ENCODE measurements at places on chromosomes 6 and 20.

DNA sequence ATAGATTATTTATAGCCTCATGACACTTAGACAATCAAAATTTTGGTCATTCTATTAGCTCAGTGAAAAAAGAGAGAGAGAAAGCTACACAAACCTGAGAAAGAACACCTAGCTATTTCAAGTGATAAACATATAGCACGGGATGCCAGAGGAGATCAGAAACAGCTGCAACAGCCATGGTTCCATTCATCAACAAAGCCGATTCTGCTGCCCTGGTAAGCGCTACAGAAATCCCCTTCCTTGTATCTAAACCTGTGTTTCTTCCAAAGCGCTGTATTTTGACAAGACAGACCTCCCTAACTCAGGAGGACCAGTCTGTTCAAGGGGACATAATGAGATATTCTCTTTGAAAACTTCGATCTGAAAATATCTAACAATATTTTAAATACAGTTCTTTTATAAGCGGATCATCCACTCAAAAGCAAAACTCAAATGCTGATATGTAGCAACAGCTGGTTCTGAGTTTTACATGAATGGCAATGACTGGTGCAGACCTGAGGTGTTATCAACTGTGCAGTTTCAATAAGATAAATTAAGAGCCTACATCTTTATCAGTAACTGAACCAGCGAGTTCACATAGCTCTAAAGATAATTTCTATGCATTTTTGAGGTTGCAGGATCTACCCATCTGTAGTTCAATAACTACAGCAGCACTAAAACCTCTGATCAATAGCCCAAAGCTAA is 447.8 kb downstream of the FRK start:
- DNase-seq: no peak

DNA sequence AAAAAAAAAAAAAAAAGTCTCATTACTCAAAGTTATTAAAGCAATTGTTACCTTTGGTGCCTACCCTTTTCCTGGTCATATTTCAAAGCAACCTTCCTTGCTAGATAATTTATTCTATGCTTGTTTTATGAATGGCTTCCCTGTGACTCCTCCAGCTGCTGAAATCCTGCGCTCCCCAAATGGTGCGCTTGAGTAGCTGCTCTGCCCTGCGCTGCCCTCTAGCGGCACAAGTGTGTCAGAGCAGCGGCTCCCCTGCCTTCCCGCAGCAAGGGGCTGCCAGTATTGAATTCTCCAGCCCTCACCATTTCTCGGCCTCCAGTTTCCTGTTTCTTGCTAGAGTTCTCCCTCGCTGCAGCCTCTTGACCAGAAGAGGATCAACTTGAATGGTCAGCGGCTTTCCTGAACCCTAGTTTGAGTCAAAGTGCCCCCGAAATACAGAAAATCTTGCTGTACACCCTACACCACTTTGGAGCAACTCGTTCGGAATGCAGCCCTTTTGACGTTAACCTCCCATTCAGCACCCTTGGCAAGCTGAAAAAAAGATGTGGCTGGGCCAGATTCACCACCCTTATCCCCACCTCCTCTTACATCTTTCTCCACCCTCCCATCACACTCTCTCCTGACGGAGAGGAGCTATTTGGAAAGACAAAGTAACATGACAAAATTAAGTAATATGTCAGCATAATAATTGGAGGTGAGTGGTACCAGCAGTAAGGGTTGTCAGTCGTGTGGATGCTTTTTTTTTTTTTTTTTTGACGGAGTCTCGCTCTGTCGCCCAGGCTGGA is 60.4 kb upstream of the KLHL31 start:
- peak; percentile 64 for DNase-seq

DNA sequence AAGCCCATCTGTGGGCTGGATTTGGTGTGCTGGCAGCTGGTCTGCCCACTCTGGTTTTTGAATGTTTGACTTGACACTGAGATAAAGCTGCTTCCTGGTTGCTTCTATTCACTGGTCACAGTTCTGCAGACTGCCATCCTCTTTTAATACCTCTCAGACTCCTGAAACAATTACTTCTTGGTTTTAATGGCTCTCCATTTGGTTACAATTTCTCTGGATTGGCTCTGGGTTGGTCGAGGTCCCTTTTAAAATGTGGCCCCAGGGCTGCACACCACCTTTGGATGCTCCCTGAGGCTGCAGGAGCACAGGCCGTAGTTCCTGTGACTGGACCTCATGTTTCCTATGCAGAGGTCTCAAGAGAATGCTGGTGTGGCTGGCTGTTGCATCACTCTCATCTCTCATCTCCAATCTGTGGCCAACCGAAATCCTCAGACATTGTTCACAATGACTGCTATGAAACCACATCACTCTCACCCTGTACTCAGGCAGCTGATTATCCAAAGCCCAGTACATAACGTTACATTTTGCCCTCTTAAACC is 98.5 kb downstream of the INSM1 start:
- no peak for DNase-seq

DNA sequence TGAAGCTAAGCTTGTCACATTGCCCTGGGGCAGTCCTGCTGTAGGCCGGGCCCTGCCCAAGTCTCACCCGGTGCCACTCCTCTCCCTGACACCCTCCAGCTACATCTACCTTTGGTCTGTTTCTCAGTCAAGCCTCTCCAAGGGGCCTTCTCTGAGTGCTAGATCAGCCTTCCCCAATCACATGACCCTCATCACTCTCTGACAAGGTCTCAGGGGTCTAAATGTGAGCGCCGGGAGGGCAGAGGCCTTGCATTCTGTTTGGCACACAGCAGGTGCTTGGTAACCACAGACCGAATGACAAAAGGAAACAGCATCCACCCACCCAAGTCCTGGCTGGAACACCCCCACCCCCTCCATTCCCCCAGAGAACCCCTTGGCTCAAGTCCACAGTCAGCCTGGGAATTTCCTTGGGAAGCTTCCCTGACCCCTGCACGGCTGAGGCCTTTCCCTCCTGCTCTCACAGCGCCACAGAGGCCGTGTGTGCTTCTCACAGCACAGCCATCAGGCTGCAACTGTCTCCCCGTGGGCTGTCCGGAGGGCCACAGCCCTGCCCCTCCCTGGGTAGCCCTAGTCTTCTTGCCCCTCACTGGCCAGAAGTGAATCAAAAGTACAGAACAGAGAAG is 32.9 kb downstream of the PKIG start:
- no peak for DNase-seq

DNA sequence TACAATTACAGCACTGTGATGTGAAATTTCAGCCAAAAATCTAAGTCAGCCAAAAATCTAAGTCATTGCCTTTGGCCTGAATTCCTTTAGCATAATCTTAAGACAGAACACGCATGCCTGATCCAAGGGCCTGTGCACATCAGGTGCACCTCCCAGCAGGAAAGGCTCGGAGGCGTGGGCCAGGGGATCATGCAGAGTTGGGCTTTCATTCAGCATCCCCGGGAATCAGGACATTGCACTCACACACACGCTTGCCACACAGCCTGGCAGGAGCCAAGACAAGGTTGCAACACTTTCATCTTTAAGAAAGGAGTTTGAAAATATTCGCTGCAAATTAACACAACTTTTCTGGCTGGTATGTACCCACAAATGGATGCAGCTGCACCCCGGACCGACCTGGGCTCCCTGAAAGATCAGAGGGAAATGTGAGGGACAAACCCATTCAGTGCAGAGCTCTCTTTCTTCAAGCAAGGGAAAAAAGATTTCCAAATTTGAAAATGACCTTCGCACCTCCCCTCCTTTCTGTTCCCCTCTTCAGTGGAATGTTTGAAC is 48.8 kb downstream of the ERMARD start:
- DNase-seq: no peak

GRCh38 chr20:2911200-2911599 is 37.9 kb downstream of the PTPRA start:
- no peak for DNase-seq

DNA sequence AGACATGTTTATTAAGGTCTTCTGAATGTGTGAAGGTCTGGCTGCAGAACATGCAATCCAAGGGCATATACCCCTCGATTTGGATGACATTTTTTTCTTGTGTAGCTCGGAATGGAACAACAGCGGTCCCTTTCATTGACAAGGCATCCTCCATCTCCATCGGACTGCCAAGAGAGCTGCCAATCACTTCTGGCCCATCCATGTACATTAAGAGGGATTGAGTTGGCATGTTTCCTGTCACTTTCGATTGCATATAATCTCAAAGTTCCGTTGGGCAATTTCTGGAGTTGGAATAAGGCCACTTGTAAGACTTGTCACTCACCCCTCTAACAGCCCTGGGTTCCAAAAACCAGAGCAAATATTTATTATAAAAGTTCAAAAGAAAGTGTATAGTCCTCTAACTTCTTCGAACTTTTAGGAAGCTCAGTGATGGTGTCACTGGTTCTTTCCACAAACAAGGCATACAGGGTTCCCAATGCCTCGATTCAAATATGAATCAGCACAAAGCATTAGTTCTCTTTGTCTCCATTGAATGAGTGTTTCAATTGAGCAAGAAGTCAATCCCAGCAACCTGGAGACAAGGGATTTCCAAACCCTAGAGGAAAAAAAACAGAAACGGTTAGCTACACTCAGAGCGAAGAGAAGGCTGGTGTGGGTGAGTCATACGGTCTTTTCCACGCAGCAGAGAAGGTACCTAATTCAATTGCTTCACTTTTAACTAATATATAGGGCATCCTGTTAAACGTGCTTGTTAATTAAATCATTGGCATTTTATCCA is 10.9 kb downstream of the ZNF217 start:
- DNase-seq: peak; percentile 55

DNA sequence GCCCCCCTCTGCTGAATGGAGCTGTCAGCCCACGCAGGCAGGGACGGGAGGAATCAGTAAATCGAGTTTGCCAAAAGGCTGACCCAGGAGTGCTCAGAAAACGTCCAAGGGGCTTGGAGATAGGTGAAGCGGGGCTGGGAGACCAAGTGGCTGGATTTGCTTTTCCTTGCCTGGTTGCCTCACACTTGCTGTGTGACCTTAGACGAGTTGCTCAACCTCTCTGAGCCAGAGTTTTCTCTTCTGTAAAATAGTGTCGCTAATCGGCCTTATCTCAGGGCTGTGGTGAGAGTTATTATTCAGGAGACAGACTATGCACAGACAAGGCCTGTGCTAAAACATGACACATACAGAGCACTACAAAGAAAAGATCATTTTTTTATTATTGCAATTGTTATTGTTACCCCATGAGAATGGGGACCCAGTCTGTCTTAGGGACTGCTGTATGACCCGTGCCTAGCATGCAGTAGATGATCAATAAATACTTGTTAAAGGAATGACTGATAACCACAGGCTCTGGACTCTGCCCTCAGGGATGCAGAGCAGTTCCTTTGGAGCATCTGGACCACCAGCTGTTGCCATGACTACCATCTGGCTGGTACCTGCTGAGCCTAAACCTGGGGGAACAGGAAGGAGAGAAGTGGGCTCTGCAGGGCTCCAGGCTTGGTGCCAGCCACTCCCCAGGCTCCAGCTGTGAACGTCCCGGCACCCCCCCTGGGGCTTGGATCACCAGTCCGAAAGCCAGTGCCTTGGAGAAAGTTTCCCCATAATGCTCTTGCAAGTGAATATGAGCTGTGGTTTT is 901 bp downstream of the KCNK15 start:
- no peak for DNase-seq

- DNase-seq: no peak
Observed at GRCh38 chr6:21085643-21086042, 507.9 kb upstream of the SOX4 start.

- no peak for DNase-seq
Observed at GRCh38 chr6:89966913-89967312, 72.6 kb downstream of the GJA10 start.

DNA sequence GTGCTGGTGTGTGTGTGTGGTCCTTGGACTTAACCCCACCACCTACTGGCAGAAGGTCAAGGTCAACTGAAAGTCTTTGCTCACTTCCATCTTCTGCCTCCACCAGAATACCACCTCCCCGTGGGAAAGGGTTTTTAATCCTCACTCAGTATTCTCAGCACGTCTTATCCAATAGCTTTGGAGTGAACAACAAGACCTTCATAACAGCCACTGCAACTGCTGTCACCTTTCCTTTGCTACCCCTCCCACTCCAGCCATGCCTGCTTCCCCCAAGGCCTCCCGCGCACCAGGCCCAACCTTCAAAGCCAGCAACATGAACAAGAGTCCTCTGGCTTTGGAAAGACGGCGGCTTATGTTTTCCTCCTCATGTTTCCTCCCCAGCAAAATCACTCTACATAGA is 787 bp upstream of the BTN2A2 start:
- no peak for DNase-seq

GRCh38 chr6:163943607-163944385 is 529.3 kb downstream of the QKI start:
- DNase-seq: no peak

GRCh38 chr6:1773700-1774099 is 164.0 kb downstream of the FOXC1 start:
- no peak for DNase-seq

GRCh38 chr6:2725999-2726567 is 24.6 kb downstream of the MYLK4 start:
- peak; percentile 41 for DNase-seq

GRCh38 chr6:154488248-154488593 is 22.3 kb downstream of the CNKSR3 start:
- no peak for DNase-seq

GRCh38 chr6:148508401-148509041 is 165.9 kb downstream of the SASH1 start:
- no peak for DNase-seq

DNA sequence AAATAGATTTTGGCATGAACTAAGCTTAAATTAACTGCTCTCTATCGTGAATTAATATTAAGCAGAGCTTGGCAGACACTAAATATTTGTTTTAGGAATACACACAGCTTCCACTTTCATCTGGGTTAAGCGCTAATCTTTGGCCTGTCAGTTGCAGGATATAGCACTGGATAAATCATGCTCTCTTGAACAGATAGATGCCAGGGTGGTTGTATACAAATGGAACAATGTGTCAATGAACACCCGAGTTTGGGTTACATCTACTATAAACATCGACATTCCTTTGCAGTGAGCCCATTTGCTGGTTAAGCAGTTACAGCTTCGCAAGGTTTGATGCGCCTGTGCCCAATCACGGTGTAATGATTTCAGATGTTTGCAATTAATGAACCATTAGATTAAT is 338.2 kb upstream of the ZFP64 start:
- DNase-seq: no peak

DNA sequence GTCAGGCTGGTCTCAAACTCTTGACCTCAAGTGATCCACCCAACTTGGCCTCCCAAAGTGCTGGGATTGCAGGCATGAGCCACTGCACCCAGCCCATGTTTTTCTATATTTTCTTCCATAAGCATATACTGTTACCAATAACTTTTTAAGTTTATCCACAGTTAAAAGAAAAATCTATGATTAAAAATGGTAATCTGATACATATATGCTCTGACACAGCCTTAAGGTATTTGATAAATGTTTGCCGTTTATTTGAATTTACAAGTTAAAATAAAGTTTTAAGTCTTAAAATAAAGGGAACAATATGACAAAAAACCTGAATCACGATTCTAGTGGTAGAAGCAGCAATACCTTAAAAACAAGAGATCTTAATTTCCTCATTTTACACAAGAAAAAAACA is 5.2 kb downstream of the STK38 start:
- DNase-seq: no peak

GRCh38 chr6:170039156-170040114 is 251.4 kb downstream of the DLL1 start:
- DNase-seq: no peak

- DNase-seq: no peak
Observed at GRCh38 chr6:165804331-165805066, 141.5 kb upstream of the PDE10A start.

GRCh38 chr6:84739866-84740208 is 24.6 kb downstream of the TBX18 start:
- DNase-seq: no peak

Data from CD4-positive, alpha-beta T cell treated with Interferon alpha-2 for 1 hour (primary cell).